ENCODE measurements at places on chromosomes 2 and 18.

DNA sequence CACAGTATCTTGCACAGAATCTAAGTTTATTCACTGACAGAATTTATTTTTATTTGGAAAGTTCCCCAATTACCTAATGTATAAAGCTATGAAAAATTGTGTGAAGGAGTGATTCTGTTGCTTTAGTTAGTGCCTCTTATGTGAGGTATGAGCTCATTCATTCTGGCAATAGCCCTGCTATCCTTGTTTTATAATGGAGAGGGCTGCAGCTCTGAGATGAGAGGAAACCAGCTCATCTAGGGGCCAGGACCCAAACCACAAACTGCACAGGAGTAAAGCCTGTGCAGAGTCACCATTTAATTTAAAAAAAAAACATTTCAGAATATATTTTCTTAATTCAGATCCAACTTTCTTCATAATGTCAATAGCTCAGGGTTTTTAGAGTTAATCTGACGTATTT, 383.0 kb downstream of the TMEM182 start:
- DNase-seq = no peak

GRCh38 chr18:44771572-44771955, 90.9 kb downstream of the SETBP1 start:
- DNase-seq = no peak

- peak; percentile 45 for DNase-seq
Observed at GRCh38 chr2:8431446-8432125, 250.3 kb upstream of the ID2 start.

- no peak for DNase-seq
Observed at GRCh38 chr2:237511433-237511832, 24.4 kb downstream of the MLPH start.

DNA sequence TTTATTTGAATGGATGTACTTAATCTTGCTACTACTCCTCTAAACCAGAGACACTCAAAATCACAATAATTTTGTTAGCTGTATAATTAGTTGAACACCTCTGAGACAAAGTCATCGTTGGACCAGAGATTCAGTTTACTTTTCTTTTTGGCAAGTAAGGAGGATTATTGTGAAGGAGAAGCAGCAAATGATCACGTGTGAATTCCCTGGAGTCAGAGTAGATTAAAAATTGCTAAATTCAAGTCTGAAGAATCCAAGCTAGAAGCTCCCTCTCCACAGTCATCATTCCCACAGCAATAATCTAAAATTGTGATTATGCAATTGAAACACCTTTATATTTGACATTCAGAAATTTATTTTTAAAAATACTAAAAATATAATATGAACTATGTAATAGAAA, 484.4 kb downstream of the CMPK2 start:
- no peak for DNase-seq

GRCh38 chr2:66534461-66534860, 99.5 kb downstream of the MEIS1 start:
- DNase-seq = no peak

DNA sequence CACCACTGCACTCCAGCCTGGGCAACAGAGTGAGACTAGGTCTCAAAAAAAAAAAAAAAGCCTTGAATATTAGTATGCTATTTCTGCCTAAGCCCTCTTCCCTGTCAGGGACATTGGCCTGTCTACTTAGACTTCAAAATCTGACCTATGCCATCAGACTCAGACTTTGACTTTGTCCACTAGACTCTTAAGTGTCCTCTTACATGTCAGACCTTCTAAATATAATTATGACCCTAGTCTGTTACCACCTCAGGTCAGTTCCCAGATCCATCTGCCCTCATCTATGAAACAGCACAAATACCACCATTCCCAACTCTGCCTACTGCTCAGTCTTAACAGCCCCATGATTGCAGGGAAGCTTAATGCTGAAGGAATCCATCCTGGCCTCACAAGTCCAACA, 244.6 kb downstream of the ZEB2 start:
- no peak for DNase-seq

DNA sequence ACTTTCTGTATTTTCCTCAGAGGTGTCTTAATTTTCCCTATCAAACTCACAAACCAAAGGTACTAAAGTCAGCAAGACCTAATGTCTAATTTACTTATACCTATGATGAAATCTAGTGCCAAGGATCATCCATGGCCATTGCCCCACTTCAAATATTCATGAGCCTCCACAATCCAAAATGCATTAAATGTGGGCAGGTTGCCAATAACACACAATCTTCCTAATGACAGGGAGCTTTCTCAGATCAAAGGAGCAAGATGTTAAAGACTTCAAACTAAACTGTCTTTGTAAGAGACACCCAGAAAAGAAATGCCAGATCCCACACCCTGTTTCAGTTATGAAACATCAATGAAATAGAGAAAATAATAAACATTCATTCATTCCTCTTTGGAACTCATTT, 143.2 kb downstream of the TMEFF2 start:
- DNase-seq = no peak

- peak; percentile 35 for DNase-seq
Observed at GRCh38 chr2:235283246-235283645, 210.6 kb upstream of the AGAP1 start.

- no peak for DNase-seq
Observed at GRCh38 chr2:129464036-129464435, 515.4 kb upstream of the RAB6C start.

GRCh38 chr2:173999272-173999671, 34.1 kb upstream of the SP3 start:
- no peak for DNase-seq

Data from fibroblast of skin of right quadriceps (primary cell).